Mucosa of descending colon (tissue), 3 donors: ENCODE measurements at places on chromosomes 3 and 15.

GRCh38 chr3:171832989-171833388 lies 10.2 kb upstream of the TMEM212 start:
- DNase-seq, result no peak

- DNase-seq, result no peak
Measured at GRCh38 chr3:64717872-64718613, 30.2 kb upstream of the ADAMTS9 start.

DNA sequence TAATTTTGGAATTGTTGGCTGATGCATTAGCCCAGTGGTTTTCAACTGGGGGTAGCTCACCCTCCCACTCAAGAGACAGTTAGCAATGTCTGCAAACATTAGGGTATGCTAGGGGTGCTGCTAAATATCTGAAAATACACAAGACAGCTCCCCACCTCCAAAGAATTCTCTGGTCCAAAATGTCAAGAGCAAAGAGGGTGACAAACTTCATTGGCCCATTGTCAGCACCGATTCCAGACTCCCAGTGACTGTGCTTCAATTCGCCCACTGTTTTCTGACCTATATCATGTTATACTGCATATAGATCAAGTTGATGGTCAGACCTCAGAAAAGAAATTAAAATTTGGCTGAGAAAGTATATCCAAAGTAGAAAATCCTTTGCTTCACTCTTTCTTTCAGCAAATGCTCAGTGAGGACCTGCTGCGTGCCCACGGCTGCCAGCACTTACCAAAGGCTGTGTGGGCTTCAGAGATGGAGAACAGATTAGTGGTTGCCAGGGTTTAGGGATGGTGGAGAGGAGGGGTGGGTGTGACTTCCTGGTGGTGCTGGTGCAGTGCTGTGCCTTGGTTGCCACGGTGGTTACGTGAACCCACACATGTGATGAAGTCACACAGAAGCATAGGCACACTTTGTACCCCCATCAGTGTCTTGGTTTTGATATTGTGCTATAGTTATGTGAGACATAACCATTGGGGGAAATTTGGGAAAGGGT lies 204.0 kb downstream of the PLCL2 start:
- no peak for DNase-seq

GRCh38 chr15:70234256-70234905 lies 136.7 kb upstream of the TLE3 start:
- DNase-seq, result no peak

DNA sequence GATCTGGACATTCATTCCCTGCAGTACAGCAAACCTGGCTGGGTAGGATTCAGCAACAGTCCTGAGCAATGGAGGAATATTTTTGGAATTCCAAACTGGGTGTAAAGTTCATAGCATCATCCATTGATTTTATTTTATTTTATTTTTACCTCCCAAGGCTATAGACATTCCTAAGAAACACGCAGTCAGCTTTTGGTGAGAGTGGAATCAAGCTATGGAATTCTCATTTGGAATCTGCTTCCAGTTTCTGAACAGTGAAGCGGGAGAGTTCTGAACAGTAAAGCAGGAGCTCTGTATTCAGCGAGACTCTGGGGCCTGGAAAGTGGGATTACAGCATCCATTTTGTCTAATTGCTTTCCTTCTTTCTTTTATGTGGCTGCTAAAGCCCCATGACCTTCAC lies 1.4 kb upstream of the PDZRN3 start:
- no peak for DNase-seq

- DNase-seq, result peak; percentile 45
Measured at GRCh38 chr15:94070356-94071295, 160.7 kb upstream of the MCTP2 start.

DNA sequence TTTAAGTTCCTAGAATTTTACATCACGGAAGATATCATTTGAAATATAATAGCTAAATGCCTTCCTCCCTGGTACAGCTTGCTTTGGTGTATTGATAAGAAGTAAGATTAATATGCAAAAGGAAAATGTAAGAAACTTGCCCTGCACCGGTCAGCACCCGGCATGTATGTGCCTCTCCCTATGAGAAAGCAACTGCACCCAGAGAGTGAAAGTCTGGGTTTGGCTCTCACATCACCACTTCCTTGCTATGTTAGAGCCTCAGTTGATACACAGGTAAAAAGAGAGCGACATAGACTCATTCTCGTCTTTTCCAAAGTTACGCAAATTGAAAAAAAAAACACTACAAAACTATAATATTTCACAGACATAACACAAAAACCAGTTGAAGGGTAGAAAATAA lies 96.7 kb downstream of the FOXP1 start:
- DNase-seq, result no peak

- no peak for DNase-seq
Measured at GRCh38 chr15:49134683-49135341, 20.6 kb downstream of the COPS2 start.

- DNase-seq, result no peak
Measured at GRCh38 chr15:63899193-63899592, 65.4 kb upstream of the HERC1 start.

GRCh38 chr3:90184861-90185260 lies 1077.4 kb downstream of the EPHA3 start:
- DNase-seq, result no peak

GRCh38 chr3:13479332-13479581 lies 849 bp upstream of the HDAC11 start:
- peak; percentile 59 for DNase-seq

DNA sequence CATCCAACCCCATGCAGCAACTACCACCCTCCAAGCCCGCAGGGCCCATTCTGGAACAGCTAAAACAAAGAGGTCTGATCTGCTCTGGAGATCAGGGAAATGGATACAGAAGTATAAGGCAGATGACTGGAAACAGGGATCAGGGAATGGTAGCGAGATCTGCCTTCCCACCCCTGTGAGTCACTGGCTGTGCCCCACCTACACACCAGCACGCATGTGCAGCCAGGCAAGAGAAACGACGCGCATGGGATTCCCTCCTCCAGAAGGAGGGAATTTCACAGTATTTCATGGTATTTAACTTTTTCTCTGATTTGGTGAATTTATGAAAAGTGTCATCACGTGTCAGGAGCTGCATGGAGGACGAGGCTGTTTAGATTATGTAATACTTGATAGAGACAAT lies 116.7 kb downstream of the ARRDC4 start:
- no peak for DNase-seq

GRCh38 chr3:51390246-51391074 lies 625 bp upstream of the RBM15B start:
- DNase-seq, result peak; percentile 27

GRCh38 chr15:64948916-64949315 lies 37.2 kb downstream of the ANKDD1A start:
- DNase-seq, result no peak
